ENCODE measurements at places on chromosomes 5 and 9.

DNA sequence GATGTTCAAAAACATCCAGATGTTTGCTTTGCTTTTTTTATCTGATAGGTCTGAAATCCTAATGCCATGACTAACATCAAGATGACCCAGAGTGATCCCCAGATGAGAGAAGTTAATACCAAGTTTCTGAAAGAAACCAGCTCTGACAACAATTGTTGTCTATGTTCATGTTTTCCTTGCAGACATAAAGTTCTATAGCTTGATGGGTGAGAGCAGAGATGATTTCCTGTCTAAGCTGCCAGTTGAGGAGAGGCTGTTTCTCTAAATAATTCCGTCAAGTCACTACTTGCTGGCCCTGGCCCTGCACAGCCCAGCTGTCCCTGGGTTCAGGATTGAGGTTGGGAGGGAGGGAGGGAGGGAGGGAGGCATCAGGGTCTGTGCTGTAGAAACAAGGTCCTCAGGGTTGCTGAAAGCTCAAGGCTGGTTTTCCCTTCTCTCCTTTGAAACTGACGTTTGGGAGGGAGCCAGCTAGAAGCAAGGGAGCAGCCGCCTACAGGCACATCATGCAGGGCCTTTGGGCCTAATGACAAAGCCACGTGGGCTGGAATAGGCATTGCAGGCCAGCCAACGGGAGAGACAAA is 3.9 kb downstream of the SPARC start:
- DNase-seq = no peak

DNA sequence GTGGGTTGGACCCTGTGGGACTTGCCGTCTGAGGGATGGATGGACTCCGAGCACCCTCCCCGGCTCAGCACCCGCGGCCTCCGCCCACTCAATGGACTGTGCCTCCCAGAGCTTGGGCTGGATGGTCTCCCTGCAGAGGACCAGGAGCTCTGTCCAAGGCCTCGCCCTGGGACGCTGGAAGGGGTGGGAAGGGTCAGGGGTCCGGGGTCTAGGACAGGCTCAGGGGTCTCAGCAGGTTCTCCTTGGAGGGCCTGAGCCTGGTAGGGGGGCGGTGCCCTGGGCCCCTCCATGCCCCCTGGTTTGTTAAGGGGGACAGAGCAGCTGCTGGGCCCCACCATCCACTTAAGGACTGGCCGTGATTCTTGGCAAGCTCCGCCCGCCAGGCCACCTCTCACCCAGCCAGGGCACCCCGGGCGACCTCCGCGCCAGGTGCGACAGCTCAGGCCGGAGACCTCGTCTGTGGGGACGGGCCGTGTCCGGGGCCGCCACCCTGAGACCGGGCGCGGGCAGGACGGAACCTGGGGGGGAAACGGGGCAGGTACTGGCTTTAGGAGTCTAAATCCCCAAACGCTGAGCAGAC is 29.2 kb downstream of the EXOC3 start:
- no peak for DNase-seq

GRCh38 chr9:133731876-133732638 is 6.1 kb downstream of the SARDH start:
- no peak for DNase-seq

GRCh38 chr9:33102551-33103210 is 26.2 kb upstream of the SMU1 start:
- DNase-seq = no peak

GRCh38 chr9:81137976-81138568 is 551.3 kb downstream of the TLE1 start:
- DNase-seq = no peak

GRCh38 chr5:55855509-55855908 is 4.4 kb downstream of the IL31RA start:
- no peak for DNase-seq

DNA sequence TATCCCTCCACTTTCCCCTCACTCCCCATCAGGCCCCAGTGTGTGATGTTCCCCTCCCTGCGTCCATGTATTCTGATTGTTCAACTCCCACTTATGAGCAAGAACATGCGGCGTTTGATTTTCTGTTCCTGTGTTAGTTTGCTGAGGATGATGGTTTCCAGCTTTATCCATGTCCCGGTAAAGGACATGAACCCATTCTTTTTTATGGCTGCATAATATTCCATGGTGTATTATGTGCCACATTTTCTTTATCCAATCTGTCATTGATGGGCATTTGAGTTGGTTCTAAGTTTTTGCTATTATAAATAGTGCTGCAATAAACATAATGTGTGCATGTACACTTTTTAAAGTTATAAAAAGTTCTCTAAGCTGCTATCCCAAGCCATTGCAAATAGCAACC is 75.6 kb downstream of the ERBIN start:
- no peak for DNase-seq

GRCh38 chr5:153569036-153569435 is 78.6 kb downstream of the GRIA1 start:
- DNase-seq = no peak

DNA sequence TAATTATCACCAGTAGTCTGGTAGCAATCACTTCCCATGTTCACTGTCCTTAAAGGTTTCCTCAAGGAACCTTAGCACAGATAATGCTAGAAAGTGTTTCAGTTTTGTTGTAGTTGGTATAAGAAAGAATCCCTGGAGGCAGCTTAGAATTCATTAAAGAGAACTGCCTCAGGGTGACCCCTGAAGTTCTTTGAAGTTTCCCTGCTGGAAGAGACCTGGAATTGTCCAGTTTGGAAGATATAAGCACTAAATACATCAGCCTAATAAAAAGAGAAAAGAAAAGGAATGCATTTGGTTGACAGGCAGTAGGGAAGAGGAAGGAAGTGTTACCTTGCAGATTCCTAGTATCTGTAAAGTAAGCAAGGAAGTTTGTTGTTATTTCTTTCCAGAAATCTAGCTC is 999.6 kb upstream of the DMAC1 start:
- no peak for DNase-seq

DNA sequence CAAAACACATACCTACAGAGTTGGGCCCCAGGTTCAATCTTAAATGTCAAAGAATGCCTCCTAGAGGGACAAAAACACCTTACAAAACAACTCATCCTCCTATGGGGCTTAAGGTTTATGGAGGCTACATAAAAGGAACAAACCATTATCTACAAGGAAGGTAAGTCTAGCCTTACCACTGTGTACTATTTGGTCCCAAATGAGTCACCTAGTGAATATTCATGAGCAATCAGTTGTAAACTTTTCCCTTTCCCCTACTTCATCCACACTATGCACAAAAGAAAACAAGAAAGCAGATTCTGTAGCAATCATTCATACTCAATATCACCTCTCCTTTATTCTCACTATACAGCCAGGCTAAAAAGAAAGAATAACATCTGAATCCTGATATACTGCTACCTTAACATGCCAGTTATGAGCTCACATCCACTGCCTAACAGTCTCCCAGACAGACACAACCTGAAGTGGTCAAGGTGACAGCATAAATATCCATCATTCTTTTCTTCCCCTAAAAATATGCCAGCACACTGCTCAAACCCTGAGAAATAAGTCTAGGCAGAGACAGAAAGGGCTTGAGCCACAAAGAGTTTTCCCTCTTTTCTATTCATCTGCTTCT is 6.2 kb downstream of the OXCT1 start:
- no peak for DNase-seq

DNA sequence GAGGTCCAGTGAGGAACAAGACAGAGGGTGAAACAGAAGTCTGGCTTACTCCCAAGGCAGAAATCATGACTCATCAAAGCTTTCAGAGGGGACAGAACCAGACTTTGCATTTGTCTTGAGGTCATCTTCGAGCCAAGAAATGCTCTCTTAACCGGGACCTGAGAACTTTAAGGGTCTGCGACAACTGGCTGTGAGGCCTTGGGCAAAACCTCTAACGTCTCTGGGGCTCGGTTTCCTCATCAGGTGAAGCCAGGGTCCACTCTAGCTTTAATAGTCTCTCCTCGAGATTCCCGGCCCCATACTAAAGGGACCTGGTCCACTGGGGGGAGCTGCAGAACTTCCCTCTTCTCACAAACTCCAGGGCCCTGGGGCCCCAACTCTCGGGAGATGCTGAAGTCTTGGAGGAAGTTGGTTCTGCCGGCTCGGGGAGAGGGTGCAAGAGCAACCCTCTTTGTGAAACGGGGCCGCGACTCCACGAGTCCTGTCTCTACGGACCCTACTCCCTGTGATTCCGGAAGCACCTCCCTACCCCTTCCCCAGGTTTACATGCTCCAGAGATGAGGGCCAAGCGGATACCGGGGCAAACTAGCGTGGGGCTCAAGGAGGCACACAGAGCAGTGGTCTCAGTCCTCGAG is 2.6 kb downstream of the GLIS3 start:
- DNase-seq = no peak

DNA sequence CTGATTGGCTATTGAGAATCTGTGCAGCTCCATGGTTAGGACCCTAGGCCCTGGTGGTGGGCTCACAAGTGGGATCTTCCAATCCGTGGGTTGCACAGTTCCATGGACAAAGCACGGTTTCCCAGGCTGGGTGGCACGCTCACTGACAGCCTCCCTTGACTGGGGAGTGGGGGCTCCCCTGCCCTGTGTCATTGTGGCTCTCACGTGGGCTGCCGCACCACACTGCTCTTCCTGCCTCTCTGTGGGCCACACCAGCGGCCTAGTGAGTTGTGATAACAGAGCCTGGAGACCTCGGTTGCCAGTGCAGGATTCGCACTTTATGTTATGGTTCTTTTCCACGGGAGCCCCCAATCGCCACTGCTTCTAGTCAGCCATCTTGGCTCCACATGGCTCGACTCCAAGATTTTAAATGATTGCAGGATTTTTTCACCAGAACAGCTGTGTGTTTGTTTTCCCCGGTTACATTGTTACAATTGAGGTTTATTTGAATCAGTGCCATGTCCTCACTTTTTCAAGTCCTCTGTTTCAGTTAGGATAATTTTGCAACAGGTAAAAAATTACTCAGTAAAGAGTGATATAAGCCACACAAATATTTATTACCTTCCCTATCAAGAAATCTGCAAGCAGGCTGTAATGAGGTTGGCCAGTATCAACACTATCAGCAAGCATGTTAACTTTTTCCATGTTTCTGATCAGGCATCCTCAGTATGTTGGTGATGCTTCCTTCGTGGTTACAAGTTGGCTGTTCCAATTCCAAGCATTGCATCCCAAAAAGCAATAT is 253.8 kb downstream of the ZNF608 start:
- no peak for DNase-seq

DNA sequence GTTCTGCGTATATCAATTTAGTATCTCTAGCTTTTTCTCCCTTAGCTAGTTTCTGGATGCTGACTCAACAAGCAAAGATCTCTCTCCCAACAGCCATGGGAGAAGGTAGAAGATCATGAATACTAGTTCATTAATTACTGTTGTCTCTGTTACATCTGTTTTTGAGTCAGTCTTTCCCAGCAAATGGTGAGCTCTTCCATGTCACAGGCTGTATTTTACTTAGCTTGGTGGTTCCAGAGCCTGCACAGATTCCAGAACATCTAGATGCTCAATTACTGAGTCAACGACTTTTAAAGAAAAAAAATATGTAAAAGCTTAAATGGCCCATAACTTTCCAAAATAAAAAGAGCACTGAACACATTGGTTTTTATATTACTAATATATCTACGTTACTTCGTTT is 307.2 kb downstream of the NSG2 start:
- no peak for DNase-seq

DNA sequence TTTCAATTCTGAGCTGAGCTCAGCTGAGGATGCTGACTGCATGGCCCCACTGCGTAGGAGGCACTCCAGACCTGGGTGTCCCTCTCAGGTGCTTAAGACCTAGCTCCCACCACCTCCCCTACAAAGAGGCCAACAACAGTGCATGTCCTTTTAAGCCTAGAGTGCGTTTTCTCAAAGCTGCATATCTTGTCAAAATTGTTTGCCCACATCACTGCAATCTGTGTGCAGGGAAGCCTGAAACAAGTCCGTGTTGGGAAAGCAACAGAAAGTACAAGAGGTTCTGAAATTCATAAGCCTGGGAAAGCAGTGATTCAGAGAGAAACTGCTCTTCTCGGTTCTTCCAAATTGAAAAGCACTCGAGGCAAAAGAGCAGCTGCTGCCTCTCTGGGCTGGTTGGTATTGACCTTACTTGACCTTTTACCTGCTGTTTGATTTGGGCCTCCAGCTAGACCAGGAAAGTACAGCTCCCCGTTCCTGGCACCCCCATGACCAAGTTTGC is 238.4 kb downstream of the NR2F1-AS1 start:
- no peak for DNase-seq

DNA sequence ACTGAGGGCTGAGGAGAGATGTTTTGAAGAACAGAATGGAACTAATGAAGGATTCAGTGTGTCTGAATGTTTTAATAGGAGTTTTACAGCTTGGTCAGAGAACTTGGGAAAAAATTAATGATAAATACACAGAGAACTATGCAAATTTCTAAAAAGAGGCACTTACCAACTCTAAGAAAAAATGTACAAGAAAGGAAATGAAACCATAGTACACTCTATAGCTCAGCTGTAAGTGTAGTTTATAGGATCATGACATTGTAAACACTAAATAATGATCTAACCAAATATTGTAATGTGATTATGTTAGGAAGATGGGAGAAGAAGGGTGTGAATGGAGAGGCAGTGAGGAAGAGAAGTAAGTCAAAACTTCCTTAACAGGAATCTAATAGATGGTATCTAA is 205.2 kb downstream of the SEC61B start:
- DNase-seq = no peak

DNA sequence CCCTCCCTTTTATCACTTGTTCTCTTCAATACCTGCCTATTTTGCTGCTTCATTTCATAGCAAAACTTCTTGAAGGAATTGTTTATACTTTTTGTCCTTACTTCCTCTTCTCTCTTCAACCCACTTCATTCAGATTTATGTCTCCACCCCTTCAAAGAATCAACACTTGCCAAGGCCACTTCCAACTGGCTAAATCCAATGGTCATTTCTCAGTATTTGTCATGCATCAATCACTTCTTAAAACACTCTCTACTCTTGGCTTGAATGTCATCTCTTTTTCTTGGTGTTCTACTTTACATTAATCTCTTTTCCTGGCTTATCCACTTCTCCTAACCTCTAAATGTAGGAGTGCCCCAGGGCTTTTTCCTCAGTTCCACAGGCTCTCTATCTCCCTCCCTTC is 8.3 kb upstream of the FCHO2 start:
- no peak for DNase-seq

GRCh38 chr5:82526540-82526939 is 248.4 kb upstream of the RPS23 start:
- DNase-seq = no peak

DNA sequence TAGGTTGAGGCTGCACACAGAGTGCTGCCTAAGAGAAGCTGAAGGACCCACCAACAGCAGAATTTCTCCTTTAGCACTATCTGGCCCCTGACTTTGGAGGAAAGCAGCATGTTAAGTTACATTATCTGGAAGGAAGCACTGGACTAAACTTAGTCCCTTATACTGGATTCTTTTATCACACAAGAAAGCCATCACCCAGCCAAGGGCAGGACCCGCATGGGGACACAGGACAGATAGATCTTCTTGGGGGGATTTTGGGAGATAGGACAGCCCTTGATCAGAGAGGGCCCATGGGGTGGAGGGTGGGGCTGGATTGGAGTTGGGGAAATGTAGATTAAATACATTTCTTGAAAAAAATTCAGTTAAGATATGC is 14.4 kb downstream of the ANKRD33B start:
- DNase-seq = no peak

GRCh38 chr9:72041775-72042194 is 18.6 kb downstream of the C9orf57 start:
- no peak for DNase-seq
